CD4-positive, alpha-beta T cell treated with Interleukin-6 for 4 hours (primary cell): ENCODE measurements at places on chromosomes 11 and 22.

DNA sequence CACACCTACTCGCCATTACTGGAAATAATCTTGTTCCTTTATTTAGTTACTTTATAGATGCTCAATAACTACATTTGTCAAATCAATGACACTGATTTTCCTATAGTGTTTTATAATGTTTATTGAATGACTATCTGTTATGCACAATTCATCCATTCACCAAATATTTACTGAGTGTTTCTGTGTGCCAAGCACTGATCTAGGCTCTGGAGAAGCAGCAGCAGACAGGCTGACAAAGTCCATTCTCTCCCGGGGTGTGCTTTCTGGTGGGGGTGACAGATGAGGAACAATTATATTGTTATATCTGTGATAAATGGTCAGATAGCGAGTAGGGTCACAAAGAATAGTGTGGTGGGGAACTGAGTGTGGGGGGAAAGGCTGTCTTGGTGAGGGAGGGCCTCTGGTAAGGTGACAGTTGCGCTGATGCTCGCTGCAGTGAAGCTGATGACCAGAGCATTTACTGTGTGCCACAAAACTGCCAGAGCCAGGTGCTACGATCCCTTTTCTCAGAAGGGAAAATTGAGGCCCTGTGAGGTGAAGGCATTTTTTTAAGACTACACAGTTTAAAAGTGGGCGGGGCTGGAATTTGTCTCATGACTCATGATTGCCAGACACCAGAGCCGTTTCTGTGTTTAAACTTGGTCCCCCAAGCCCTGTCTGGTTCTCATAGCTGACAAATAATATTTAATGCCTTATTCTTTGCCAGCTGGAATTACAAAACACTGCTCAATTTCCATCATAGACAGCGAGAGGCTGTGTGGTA, 10.2 kb downstream of the PACS1 start:
- DNase-seq, result peak; percentile 89

DNA sequence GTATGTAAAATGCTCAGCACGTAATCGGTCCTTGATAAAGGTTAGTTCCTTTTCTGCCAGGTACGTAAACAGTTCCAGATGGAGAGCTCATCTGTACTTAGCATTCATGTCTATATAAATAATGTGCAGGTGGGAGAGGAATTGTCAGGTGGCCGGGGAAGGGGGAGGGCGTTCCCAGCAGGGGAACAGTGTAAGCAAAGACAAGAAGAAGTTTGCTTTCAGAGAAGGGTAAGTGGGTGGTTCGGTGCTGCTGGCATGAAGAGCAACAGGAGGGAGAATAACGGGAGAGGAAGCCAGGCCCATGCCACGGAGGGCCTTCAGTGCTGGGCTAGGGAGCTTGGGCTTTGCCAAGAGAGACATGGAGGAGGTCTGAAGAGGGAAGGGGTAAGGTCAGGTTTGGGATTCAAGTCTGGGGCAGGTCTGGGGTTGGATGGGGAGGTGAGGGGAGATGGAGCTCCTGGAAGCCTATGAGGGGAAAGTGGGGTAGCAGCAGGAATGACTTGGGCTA, 11.4 kb upstream of the WNT11 start:
- DNase-seq, result no peak

GRCh38 chr22:32855045-32855756, 53.7 kb downstream of the TIMP3 start:
- no peak for DNase-seq

GRCh38 chr22:42930810-42931420, 73.8 kb upstream of the ARFGAP3 start:
- no peak for DNase-seq

DNA sequence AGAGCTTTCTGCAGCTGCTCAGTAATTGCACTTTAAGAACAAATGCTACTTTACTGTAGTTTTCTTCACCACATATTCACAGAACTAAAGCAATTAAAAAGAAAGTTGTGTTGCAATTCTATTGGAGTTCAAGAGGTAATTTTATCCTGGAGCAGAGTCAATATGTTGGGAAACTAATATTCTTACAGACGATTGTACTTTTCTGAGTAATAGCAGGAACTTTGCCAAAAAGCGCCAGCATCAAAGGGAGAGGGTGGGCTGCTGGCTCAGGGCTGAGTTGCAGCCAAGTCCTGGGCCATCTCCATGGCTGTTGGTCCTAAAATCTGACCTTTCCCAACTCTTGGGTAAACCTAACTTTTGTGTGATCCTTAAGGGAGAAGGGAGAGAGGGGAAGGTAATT, 73.6 kb upstream of the MYO18B start:
- DNase-seq, result no peak

DNA sequence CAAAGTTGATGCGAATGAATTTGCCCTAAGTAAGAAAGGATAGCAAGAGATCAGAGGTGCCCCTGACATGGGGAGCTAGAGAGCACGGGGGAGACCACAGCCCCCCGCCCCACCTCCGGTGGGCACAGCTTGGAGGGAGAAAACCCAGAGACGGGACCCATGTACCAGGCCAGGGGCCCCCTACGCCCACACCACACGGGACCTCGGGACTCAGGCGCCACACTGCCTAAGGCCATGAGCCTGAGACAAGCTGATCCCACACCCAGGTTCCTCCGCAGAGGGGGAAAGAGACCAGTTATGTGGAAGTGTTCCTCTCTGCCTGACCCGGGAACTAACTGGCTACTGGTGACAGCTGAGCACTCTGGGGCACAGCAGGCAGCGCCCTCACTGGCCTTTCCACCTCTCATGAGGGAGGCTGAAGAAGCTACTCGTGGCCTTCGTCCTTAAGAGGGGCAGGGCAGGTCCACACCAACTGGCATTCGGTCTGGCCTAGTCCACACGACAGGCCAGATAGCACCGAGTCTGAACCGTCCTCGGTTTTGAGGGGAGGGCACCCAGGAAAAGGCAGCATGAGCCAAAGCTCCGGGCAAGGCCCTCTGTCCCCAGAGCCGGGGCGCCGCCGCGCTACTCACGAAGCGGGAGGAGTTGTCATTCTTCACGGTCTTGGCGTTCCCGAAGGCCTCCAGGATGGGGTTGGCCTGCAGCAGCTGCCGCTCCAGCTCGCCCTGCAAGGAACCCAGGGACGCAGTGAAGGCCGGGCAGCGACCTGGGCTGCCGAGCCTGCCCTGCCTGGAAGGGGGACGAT, 65.8 kb downstream of the MYH9 start:
- DNase-seq, result no peak

- no peak for DNase-seq
These were observed 92.7 kb downstream of the NAV2 start for GRCh38 chr11:19805376-19805775.
